ENCODE measurements at places on chromosomes 11 and 22.
A peak's percentile ranks its signal among the peaks of the same experiment; 100 is the strongest.

DNA sequence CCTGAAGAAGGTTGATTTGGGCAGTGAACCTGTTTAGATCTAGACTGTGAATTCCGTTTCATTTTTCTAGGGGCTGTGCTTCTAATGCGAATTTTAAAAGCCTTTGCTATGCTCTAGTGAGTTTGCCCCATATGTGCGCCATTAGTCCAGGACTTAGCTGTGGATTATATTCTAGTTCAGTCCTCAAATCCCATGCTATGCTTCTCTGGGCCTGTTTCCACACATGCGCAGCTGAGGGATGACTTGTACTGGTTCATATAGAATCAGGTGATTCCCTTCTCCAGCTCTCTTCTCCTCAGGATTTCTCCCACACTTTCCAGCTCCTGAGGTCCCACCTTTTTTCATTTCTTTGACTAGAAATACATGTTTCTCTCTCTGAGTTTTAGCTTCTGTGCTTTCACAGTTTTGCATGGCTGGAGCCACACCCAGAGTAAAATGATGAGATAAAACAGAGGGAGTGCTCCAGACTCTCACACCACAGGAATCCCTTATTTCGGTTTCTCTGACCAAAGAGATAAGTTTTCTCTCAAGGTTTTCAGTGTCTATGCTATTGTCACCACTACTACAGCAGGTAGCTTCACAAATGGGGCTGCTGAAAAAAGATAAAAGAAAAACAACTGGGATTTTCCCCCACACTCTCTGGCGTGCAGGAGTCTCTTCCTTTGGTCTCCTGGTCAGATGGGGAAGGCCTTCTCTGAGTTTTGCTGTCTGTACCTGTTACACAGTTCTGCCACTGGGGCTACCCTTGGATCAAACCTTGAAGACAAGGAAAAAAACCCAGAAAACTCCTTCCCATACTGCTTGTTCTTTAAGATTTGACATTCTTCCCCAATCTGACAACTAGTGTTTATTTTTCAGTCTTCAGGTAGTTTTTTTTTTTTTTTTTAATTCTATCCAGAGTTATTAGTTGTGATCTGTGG lies 96.2 kb upstream of the TEAD1 start:
- no peak for DNase-seq

- no peak for DNase-seq
Observed at GRCh38 chr22:22995166-22995565, 75.2 kb upstream of the GNAZ start.

GRCh38 chr11:116876656-116877055 lies 39.2 kb upstream of the APOA1 start:
- peak; percentile 40 for DNase-seq

DNA sequence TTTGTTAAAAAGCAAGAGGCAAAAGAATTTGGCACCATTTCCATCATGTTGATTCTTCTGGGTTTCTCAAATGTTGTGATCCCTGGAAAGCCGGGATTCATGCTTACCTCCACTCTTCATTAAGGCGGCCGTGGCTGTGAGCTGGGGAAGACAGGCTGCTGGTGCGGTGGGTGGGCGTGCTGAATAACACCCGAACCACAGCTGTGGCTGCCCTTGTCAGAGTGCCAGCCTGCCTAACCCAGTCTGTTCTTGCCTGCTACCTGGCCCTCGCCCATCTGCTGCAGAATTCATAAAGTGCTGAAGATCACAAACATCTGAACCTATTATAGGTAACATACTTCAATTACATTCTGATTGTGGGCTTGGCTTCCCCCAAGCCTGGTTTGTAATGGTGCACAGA lies 95.8 kb upstream of the RCN1 start:
- no peak for DNase-seq

DNA sequence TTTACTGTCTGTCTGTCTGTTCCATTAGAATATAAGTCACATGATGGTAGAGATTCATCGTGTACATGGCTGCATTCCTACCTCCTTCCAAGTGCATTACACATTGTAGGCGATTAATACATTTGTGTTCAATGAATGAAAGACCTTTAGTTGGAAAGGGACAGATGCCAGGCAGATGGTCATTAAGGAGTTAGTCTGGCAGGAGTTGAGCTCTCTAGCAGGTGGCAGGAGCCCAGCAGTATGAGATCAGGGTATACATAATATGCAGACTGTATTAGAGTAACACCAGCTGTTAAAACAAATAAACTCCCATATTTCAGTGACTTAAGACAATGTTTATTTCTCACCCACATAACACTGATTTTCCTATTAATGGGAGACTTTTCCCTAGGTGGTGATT lies 147.7 kb upstream of the LARGE1 start:
- DNase-seq: no peak

DNA sequence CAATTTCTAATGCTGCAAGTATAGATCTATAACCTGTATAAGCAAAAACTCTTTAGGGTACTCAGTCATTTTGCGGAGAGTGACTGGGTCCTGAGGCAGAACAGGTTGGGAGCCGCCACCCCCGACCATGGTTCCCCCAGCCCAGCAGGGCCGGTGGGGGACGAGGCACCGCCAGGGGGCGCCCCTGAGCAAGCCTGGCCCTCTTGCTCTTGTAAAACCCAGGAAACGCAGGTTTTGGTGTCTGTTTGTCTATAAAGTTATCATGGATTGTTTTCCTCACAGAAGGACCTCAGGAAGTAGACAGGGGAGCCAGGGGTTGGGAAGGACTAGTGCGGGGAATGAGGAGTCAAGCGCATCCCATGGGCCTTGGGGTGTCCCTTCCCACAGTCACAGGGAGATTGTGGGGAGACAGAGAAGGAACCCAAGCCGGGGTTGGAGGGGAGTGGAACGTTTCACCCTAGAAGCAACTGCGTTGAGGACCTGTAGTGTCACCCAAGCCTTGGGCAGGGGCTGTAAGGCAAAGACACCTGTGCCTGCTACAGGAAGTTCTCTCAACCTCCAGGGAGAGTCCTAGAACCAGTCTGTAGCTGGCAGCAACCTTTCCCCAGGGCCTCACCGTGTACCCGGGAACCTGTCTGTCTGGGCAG lies 26.4 kb downstream of the KCTD17 start:
- DNase-seq: peak; percentile 42

DNA sequence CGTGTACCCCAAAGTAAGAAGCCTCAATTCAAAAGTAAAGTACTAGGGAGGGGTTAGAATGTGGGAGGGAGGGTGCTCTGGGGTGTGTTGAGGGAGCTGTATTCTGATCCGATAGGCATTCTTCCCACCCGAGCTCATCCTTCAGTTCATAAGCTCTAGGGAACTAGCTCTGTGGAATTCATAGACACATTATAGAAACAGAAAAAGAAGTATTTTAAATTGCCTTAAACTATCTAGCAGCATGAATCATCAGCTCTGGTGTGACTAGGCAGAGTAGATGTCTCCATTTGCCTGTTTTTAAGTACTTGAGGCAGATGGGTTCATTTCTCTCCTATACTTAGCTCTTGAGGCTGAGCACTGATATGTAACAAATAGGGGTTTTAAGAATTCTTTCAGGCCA lies 7.3 kb upstream of the SGSM3 start:
- DNase-seq: no peak

DNA sequence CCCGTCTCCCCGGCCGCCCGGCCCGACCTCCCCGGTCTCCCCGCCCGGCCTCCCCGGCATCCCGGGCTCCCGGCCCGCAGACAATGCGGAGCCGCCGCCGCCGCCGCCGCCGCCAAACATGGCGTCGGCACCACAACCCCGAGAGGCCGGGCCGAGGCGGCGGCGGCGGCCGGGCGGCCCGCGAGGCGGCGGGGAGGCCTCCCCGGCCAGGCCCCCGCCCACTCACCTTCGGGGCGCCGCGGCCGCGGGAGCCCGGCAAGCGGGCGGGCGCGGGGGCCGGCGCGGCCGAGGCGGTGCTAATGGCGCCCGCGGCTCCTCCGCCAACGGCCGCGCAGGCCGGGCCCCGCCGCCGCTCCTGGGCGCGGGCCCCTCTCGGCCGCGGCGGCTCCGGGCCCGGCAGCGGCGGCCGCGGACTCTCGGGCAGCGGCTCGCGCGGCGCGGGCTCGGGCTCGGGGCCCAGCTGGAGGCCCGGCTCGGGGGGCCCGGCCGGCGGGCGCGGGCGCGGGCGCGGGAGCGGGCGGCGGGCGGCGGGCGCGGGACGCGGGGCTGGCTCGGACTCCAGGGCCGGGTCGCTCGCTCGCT lies 311 bp downstream of the BRD1 start:
- no peak for DNase-seq

- no peak for DNase-seq
Observed at GRCh38 chr11:6333095-6333494, 12.8 kb upstream of the CAVIN3 start.

DNA sequence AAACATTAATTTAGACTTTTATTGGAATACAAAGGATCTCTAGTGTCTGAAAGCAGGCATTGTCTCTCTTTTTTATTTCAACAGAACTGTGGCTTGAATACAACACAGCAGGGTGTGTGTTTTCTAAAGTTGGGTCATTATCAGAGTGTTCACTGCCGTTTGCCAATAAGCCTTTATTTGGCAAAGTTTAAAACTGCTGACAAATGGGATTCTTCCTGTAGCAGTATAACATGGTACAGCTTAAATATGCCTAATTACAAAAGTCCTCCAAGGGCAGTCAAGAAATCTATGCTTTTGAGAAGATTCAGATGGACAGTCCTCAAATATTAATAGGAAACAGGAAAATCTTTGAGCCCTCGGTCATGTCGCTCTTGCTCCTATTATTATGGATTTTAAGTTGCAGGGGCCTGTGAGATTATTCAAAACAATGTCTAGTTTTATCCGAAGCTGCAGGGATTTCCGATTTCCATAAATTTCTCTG lies 199.9 kb downstream of the MAML2 start:
- DNase-seq: no peak

DNA sequence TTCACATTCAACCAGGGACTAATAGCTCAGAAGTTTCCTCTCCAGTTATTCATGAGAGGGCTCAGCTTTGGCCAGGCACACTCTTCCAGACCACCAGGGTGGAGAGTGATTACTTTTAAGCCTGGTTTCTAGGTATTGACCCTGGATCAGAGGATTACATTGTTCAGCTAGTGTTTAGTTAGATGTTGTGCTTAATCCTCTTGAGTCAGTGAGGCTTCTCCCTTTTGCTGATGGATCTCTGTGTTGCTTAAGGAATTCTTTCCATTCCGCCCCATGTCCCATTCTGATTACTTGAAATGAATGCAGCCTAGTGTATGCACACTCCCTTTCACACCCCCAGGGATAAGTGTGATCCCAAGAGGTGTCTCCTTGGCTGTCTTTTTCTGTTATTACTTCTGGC lies 271.7 kb upstream of the ANO5 start:
- no peak for DNase-seq

DNA sequence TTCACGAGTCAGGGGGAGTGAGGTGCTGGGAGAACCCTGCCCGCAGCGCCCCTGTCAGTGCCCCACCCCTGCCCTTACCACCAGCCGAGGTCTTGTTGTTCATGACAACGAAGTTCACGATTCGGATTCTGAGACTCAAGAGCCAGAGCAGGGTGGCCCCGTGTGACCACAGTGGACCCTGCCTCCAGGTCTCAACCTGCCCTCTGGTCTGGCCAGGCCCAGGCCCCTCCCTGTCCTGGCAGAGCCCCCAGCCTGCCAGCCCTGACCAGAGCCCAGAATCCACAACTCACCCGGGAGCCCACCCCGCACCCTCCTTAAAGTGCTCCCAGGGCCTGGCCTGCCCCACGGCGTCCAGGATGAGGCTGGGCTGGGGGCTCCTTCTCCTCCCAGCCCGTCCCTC lies 9.9 kb downstream of the ANO9 start:
- DNase-seq: no peak

DNA sequence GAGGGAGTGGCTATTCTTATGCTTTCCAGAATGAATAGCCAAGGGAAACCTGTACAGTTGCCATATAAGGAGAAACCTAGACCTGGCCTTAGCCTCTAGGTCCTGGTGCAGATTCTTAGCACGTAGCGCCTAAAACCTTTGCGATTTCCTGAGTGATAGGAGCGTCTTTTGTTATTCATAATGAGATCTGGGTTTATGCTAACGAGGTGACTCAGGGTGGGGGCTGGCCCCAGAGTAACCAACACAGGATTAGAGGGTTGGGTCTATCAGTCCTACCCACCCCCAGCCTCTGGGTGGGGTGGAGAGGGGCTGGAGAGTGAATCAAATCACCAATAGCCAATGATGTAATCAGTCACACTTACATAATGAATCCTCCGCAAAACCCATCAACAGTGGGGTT lies 73.4 kb upstream of the PARVG start:
- DNase-seq: no peak

- no peak for DNase-seq
Observed at GRCh38 chr11:133563505-133564025, 31.3 kb upstream of the OPCML start.

GRCh38 chr11:134537296-134537695 lies 125.3 kb upstream of the B3GAT1 start:
- no peak for DNase-seq

- no peak for DNase-seq
Observed at GRCh38 chr22:40967111-40967760, 16.1 kb downstream of the RBX1 start.

GRCh38 chr11:20934516-20934915 lies 265.1 kb downstream of the NELL1 start:
- no peak for DNase-seq
